Right atrium auricular region (tissue), 2 donors: ENCODE measurements at places on chromosomes 4 and X.

- DNase-seq: no peak
Measured at GRCh38 chr4:184136525-184136924, 81.1 kb downstream of the ENPP6 start.

GRCh38 chr4:18134111-18134510 is 112.6 kb upstream of the LCORL start:
- no peak for DNase-seq

DNA sequence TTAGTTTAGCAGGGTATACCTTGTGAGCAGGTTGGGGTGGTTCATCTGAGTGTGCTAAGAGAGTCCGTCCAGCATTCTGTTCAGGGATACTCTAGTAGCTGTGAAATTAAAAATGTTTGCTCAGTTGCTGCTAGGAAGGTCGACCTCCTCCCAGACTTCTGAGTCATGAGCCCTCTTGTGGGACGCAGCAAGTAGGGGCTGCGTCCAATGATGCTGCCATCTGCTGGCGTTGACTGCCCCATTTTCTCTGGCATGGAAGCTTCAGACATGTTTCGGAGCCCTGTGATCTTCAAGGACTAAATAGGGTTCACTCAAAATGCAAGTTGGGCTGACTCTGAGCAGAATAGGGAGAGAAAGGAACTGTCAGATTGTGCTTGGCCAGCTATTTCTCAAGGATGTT is 201.0 kb upstream of the ARSJ start:
- no peak for DNase-seq

DNA sequence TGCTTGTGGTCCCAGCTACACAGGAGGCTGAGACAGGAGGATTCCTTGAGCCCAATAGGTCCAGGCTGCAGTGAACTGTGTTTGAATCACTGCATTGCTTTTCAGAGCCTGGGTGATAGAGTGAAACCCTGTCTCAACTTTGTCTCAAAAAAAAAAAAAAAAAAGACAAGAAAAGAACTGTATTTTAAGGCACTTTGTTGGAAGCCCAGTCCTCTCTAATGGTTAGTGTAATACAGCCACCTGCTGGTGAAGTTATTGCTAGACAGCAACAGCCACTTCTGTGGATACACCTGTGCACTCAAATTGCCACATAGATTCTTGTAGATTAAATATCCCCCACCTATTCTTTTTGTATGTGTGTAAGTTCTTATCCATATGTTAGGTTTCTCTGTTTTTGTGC is 10.1 kb upstream of the FGG start:
- DNase-seq: no peak

DNA sequence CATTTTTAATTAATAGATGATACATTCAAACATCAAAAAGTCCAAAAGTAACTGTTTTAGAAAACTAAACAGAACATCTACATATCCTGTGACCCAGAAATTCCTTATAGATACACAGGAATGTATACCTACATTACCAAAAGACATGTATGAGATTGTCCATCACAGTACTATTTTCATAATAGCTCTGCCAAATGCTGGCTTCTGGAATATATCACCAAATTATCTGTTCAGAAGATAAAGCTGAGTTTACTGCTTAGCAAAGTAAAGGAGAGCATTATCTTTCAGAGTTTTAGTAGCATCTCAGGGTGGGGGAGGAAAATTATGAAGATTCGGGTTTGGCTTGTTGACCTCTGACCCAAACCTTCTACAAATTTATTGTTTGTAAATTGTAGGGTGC is 368.9 kb upstream of the SLC7A11 start:
- DNase-seq: no peak

DNA sequence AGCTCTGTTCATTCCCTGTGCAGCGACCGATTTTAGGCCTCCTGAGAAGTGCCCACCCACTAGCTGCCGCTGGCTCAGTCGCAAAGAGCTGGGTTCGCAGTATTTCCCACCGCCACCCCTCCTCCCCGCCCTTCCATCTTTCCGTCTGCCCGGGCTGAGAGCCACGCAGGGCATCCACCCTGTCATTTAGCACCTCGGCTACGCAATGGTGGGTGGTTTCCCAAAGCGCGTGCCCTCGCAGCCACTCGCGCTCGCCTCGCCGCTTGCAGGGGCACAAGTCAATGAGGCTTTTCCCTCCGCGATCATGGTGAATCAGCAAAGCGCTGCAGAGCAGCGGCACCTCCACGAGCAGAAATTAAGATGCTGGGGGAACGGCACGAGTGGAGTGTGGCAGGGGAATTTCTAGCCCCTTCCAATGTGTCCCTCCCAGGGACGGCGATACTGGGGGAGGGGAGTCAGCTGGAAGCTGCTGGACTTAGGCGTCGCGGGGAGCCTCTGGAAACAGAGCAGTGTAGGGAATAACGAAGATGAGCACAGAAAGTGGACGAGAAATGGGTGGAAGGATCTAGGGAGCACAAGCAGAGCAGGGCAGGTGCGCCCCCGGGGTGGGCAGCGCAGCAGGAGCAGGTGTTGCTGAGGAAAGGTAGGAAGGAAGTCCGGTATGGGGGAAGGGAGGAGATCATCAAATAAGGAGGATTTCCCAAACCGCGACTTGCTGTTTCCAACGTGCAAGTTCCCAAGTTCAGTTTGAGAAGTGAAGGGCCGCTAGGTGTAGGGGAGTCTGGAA is 2.4 kb upstream of the PTCHD1 start:
- DNase-seq: no peak

DNA sequence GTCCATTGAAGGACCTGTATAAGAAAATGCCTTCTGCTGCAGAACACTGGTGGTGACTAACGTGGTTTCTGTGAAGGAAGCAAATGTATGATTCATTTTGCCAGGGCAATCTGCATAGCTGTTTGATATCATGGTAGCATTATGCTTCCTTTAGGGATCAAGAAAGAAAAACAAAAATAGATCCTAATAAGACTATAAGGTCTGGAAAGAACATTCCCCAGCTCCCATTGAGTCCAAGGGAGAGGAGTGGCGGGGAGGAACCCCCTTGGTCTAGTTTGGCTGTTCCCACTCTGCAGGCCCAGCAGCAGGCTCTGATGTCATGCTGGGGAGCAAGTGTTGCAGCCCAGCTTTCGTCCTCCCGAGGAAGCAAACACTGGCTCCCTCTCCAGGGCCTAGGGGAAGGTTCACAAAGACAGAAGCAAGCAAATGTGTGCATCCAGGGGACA is 154.5 kb upstream of the GALNT7 start:
- DNase-seq: no peak

- no peak for DNase-seq
Measured at GRCh38 chr4:121336706-121337105, 44.1 kb downstream of the QRFPR start.

- DNase-seq: no peak
Measured at GRCh38 chr4:24497221-24497620, 87.1 kb downstream of the DHX15 start.

DNA sequence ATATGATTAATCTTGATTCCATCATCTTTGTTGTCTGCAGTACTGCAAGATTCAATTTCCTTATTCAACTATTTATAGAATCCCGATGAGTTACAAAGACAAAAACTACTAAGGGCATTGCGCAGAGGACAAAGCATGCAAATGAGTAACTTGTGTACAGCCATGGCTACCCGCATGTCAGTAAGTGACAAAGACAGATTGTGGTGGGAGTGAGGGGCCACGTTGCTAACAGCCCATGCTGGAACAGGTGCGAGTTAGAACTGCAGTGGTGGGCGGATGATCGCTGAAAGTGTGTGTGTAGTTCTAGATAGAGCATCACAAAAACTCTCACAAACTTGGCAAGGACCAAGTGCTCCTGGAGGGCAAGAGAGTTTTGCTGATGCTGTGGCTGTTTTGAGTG is 49.5 kb downstream of the ACOX3 start:
- DNase-seq: no peak

DNA sequence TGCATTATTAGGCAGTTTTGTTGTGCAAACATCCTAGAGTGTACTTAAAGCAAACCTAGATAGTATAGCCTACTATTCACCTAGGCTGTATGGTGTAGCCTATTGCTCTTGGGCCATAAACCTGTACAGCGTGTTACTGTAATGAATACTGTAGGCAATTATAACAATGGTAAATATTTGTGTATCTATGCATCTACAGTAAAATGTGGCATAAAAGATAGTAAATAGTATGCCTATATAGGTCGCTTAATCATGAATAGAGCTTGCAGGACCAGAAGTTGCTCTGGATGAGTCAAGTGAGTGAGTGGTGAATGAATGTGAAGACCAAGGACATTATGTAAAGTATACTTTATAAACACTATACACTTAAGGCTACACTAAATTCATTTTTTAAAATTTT is 16.6 kb downstream of the USO1 start:
- DNase-seq: no peak

DNA sequence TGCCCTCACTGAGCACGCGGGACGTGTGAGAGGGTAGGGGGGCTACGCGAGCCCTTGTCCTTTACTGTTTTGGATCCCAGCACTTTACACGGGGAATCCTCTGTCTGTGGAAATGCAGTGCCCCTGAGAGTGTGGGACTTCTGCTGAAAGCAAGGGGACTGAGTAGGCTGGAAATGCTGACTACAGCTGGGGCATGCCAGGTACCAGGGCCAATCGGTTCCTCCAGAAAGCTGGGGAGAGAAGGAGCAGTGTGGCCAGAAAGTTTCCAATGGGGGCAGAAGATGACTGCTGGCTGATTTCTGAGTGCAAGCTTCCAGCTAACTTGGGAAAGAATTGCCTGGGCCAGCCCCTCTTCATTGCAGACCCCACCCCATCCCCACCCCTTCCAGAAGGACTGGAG is 1.5 kb downstream of the NHSL2 start:
- DNase-seq: no peak

DNA sequence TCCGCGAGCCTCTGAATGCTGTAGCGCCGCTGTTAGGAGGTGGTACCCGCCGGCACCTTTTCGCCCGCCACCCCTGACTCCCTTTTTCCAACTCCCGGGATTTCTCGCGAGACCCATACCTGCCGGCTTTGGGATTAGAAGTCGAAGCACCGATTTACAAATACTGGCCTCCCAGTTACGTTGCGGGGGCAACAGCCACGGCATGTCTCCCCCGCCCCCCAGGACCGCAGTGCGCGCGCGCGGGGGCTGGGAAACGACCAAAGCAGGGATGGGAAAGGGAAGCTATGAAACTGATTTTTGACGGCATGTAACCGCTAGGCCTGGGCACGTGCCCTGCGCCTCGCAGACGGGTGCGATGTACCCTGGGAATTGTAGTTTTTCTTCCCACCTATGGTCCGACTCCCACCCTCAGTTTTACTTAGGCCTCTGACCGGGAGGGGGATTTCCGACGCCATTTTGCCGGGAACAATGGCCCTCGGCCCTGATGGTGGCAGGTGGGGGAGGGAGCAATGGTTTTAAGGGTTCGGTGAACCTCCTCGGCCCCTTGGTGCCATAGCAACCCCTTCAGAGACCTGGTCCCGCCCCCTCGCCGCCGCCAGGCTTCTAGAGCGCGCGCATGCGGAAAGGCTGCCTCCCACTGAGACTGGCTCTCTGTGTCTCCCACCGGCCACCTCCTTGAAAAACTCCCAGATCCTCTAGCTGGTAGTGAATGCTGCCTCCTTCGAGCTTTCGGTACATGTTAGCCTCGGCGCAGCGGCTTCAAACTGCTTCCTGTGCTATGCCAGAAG is 772 bp upstream of the WNK3 start:
- no peak for DNase-seq

- DNase-seq: no peak
Measured at GRCh38 chrX:10404436-10404835, 215.9 kb downstream of the MID1 start.

GRCh38 chrX:45768666-45769236 is 568.1 kb upstream of the DIPK2B start:
- no peak for DNase-seq

DNA sequence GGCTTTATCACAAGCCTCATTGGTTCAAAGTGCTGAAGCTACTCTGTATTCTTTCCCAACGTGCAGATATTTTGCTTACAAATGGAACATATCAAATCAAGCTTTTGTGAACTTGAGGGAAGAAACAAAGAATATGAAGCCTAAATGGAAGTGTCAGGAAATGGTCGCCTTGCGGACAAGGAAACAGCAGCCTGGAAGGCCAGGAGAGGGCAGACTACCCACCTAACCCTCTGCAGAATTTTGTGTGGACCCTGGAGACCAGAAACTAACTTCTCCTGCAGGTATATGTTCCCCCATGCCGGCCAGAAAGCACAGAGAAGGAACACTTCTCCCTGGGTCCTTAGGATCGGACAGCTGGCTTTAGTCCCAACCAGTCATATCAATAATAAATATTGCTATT is 1425.8 kb downstream of the PCDH7 start:
- no peak for DNase-seq

GRCh38 chrX:131199091-131199490 is 90.0 kb downstream of the IGSF1 start:
- DNase-seq: no peak

- no peak for DNase-seq
Measured at GRCh38 chr4:148574502-148574901, 132.3 kb upstream of the NR3C2 start.

- DNase-seq: no peak
Measured at GRCh38 chr4:81604683-81605218, 133.0 kb upstream of the RASGEF1B start.

DNA sequence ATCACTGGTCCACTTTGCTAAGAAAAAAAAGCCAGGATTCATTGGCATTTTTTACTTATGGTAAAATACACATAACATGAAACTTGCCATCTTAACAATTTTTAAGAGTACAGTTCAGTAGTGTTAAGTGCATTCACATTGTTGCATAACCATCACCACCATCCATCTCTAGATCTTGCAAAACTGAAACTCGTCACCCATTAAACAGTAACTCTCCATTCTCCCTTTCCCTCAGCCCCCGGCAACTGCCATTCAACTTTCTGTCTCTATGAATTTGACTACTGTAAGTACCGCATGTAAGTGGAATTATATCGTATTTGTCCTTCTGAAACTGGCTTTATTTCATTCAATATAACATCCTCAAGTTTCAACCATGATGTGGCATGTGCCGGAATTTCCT is 56.3 kb upstream of the LNX1 start:
- no peak for DNase-seq

DNA sequence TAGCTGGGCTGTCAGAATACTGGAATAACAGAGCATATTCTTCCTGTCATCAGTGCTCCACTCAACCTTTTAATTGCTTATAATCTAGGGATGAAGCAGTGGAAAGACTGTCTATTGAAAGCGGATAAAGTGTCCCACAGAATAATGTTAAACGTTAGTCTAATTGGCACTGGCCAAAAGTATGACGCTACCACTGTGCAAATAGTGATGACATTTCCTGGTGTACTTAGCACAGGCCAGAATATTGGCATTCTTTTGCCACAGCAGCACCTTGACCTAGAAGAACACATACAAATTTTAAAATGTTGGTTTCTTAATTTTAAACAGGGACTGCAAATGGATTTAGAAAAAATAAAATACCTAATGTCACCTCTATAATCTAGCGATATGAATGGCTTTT is 635.2 kb upstream of the SPANXN1 start:
- no peak for DNase-seq

GRCh38 chrX:10842646-10843045 is 222.3 kb upstream of the MID1 start:
- no peak for DNase-seq

DNA sequence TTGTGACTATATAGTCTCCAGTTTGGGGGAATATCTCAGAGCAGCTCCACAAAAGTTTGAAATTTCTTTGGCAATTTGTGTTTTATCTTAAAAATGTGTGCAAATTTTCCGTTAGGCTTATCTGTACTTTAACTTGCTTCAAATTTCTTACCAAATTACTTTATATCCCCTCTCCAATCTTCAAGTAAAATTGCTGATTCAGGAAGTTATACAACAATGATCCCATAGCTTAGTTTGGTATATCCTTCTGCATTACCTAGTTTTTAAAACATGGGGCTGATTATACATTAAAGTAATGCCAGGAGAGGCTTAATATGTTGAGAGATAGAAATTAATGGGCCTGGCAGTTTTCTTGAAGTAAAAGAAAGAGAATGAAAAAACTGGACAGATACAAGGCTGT is 66.6 kb downstream of the TAF1 start:
- DNase-seq: no peak

- no peak for DNase-seq
Measured at GRCh38 chr4:107131295-107131694, 95.2 kb upstream of the DKK2 start.
